ENCODE measurements at places on chromosomes 12 and 14. TPM values are rescaled to one million over a fixed set of nuclear protein-coding genes. Genes with fewer than 3 reads are reported as not detected.

DNA sequence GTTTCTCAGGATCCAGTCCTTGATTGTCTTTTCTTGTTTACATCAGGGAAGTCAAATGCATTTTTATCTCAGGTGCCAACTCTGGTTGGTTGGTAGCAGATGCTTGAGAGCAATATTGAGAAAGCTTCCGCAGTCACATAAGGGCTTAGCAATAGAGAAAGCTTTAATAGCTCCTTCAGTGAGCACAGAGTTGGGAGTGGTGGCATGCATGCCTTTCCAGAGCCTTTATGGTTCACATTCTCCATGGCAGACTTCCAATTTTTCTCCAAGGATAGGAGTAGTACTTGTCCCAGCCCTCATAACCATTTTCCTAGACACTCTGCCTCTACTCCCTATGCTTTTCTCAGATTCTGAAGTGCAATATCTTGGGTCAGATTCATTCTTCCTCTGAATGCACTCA, 280.4 kb downstream of the AEBP2 start:
- no peak for DNase-seq

DNA sequence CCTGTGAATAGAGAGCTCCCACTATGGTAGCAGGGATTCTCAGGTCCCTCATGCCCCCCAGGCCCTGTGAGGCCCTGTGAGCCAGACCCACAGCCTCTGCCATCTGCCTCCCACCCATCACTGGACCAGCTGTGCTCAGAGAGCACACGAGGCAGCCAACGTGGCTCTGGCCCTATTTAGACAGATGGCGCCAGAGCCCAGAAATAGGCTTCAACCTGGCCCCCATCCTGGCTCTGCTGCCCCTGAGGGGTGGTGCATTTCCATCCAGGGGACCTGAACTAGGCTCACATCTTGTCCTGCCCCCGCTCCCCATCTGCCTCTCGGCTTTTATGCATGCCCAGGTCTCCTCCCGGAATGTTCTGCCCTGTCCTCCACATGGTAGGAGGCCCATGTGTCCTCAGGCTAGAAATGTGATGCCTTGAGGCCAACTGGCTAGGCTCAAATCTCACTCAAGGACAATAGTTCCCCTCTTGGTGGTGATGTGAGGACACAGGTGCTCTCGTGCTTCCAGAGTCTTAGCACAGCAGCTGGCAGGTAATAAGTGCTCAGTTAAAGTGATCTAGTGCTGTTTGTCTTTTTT, 18.9 kb downstream of the TMEM63C start:
- DNase-seq, result no peak

DNA sequence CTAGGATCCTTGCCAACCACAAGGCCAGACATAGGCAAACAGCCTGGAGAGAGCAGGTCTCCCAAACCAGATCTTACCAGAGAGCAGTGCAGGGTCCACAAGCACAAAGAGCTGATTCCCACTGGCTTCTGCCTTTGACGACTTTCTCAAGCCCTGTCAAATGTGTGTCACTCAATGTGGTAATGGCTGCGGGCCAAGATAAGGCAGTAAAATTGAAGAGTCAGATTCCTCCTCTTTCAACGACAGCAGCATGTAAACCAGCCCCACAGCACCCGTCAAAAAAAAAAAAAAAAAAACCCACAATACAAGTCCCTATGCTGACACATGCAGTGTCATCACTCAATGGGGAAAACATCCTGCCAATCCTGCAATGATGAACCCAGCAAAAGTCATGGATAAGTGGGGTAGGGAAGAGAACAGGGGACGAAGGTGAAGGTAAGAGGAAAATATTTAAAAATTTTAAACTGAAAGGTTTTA, at the start of gene STON2:
Gene STON2, minus strand, starts transcription at position 123 of the 477 bp plus-strand sequence. CDS start 1,942 bp downstream, outside the sequence.
- no peak for DNase-seq

GRCh38 chr12:79162147-79162772, 297.7 kb downstream of the SYT1 start:
- no peak for DNase-seq

GRCh38 chr14:67882986-67883555, 63.5 kb downstream of the RAD51B start:
- DNase-seq, result no peak

DNA sequence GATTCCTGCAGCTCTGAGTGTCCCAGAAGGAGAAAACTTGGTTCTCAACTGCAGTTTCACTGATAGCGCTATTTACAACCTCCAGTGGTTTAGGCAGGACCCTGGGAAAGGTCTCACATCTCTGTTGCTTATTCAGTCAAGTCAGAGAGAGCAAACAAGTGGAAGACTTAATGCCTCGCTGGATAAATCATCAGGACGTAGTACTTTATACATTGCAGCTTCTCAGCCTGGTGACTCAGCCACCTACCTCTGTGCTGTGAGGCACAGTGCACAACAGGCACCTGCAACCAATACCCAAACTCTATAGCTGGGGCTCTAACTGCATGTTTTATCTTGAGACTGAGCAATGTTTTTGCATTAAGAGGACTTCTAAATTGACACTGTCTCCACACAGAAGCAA, 379.2 kb upstream of the OR4E1 start:
- no peak for DNase-seq

GRCh38 chr12:49902399-49903350, 1.0 kb downstream of the FAIM2 start:
- no peak for DNase-seq

DNA sequence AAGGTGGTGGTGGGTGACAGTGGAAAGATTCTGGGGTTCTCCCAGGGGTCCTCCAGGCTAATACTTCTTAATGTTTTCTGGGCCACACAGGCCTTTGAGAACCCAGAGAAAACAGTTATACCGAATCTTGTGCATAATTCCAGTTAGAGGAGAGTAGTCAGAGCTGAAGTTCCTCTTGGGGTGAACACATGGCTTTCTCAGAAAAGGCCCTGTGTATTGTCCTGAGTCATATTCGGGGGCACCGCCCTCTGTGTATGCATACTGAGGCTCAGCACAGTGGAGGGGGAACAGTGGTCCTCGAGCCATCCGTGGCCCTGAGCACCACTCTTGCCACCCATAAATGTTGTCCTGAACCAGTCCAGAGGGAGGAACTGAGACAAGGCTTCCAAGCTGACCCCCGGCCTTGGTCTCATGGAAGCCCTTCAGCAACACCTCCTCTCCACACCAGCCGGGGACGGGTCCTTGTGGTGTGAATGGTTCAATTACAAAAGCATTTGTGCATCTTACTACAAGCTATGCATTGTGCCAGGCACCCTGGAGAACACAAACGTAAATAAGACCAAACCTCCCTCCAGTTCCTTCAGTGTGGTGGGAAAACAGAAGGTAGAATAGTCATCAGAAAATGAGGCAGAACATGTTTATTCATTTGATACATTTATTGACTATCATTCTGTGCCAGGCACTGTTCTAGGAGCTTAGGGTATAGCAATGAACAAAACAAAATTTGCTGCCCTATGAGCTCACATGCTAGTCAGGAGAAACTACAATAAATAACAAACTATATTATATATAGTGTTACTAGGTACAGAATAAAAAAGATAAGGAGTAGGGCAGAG, 9.9 kb downstream of the DHRS2 start:
- DNase-seq, result no peak

GRCh38 chr14:29865299-29865698, 62.3 kb downstream of the PRKD1 start:
- no peak for DNase-seq

- no peak for DNase-seq
These were observed 87.0 kb downstream of the MIPOL1 start for GRCh38 chr14:37284760-37285159.

DNA sequence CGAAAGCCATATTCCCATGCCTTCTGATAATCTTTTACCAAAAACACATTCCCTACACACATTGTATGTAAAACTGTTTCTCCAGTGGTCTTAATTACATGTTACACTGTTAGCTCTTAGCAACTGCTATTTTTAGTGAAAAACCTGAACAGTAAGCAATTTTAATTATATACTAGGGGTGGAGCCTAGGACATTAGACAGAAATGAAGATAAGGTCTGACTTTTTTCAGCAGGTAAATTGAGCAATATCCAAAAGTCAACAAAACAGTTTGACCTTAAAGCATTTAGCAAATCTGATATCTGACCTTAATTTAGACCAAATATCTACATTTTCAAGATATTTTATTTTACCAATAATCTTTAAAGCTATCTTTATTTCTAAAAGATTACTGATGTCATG, 60.2 kb downstream of the PDE6H start:
- DNase-seq, result no peak

Gene MEG3
- 6,647 TPM for polyA plus RNA-seq

Gene LMBR1L
- 50.3 TPM for polyA plus RNA-seq

DNA sequence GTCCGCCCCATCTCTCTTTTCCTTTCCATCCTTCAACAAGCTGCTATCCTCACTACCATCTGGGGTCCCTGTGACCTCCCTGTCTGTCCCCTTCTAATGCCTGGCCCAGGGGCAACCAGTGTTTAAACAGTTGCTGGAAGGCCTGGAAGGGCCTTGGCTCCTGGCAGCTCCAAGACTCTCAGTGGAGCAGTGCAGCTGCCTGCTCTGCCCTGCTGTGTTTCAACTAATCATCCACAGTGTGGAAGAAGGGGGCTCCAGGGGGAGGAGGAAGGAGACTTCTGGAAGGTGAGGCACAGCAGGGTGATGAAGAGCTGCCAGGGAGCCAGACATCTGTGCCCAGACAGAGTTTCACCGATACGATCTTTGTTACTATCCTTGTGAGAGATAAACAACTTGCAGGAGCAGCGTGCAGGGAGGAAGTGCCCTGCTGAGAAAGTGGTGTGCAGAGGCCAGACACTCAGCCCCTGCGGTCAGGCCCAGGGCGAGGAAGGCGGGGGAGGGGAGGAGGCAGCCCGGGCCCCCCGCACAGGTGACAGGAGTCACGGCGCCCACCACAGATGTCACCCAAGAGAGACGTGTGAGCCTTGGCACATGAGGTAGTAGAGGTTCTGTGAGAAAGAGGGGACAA, 1061.8 kb downstream of the BCL11B start:
- no peak for DNase-seq

DNA sequence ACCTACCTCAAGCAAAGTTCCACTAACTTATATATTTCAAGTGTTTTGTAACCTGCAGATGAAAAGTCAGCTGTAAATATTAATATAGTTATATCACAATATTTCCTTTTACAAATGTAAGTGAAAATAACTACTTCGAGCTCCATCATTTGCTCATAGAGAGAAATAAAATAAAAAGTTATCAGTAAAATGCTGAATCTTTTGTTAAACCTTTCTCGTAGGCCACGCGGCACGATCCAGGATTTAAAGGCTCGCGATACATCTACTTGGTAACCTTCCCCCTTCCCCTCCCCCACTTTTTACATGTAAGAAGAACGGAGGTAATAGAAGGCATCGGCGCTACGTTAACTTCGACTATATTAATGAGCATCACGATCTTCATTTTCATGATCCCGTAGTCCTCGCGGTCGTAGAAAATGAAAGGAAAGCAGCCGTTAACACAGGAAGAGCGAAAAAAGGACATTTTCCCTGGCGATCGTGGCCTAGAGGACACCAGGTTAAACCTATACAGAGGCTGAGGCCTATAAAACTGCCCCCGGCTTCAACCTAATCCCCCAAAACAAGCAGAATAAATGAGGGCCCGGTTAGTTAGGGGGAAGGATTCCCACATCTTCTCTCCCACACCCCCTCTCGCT, 508 bp downstream of the HNRNPC start:
- DNase-seq, result peak; percentile 73

DNA sequence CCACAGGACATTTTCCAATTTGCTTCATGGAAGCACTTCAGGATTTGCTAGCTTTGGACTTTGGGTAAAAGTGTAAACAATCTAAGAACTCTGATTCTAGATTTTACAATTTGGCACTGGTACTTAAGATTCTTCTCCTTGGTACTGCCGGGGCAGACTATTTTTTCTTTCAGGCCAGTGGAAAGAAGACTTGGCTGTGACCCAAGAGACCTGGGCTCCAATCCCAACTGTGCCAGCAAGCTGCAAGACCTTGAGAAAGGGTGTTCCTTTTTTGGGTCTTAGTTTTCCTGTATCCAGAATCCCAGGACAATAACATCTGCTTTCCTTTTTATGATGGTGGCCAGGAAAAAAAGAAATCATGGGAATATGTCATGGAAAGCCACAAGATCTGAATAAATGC, 148.1 kb upstream of the CRY1 start:
- no peak for DNase-seq

DNA sequence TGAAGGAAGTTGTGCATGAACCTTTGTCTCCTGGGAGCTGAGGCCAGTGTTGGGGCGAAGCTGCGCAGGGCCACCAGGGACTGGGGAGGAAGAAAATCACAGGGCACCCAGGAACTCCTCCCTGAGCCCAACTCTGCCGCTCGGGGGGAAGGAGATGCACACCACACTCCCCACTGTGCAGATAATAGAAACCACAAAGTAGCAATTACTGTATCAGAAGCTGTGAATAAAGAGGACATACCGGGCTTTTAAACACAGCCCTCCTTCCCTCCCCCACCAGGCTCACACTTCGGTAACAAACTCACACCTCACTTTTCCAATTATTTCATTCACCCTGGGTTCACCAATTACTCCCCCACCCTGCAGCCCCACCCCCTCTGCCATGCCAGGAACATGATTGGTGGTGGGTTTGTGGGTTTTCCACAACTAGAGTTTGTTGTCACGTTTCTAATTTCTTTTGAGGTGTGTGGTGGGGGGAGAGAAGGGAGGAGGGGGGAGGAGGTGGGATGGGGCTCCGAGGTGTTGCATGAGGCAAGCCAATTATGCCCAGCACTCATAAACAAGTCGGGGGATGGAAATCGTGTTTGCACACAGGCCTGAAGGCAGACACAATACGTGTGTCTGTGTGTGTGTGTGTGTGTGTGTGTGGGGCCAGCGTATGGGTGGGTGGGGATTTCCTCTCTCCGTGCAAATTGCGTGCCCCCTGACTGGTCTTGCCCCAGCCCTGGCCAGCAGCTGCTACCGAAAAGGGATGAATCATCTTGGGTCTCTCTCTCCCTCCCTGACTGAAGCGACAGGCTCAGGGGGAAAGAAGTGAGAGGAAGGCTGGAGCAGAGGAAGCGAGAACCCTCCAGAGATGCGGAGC, 103.3 kb downstream of the RBM19 start:
- DNase-seq, result no peak

DNA sequence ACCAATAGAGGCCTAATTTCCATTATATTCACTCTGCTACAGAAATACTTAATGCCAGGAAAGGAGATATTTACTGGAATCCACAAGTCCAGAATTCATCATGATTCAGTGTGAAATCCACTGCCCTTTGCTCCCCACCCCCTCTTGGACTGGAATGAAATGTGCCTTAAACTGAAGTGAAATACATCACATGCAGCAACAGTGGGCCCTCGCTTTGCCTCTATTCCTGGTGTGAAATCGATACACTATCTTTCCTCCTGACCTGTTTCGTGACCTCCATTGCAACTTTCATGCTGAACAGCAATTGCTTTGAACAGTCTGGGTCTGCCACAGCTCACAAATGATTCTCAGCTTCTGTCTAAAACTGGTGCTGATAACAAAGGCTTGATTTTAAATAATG, 100.6 kb downstream of the NPAS3 start:
- no peak for DNase-seq

Gene GLIPR1L1
- not detected for polyA plus RNA-seq

Gene OR6C2
- not detected for polyA plus RNA-seq

Gene USP15
- 40.2 TPM for polyA plus RNA-seq

- DNase-seq, result no peak
These were observed 212.1 kb upstream of the CAND1 start for GRCh38 chr12:67057072-67057471.

All from hindlimb muscle (tissue), 1 donor.